ENCODE measurements at places on chromosomes 6 and 20. TPM values are rescaled to one million over a fixed set of nuclear protein-coding genes. Genes with fewer than 3 reads are reported as not detected.

GRCh38 chr20:50306478-50307423 is 116.1 kb downstream of the CEBPB start:
- DNase-seq, result no peak

The KCNG1 gene
- total RNA-seq, result 24.8 TPM

GRCh38 chr6:37612475-37612874 is 85.2 kb downstream of the MDGA1 start:
- DNase-seq, result no peak

The POPDC3 gene
- total RNA-seq, result 7.3 TPM

DNA sequence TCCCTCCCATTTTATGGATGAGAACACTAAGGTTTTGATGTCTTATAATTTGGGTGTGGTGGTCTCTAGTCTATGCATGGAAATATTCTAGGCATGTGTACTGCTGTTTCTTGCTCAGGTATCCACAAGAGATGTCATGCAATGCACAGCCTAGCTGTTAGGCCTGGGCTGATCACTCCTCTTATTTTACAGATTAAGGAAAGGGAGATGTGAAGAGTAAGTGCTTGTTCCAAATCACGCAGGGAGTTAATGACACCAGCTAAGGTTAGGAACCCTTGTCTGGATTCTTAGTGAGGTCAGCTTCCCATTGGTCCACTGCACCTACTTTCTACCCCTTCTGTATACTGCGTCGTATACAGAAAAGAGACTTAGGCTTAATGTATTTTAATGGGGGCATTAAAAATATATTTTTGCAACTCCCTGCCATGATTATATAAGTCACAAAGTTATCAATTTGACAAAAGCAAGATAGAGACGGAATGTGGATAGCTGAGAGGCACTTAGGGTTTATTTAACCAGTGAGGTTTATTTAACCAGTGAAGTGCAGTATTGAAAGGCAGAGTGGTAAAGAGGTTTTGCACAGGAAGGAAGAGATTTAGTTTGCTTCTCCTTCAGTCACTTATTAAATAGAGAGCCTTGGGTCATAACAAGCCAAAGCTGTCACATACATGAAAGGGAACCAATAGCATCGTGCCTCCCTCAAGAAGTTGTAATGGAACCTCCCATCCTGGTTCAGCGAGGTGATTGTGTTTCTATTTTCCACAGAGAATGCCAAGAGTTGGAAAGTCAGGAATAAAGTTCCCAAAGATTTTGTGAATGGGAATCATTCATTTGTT is 95.0 kb upstream of the FAM184A start:
- no peak for DNase-seq

DNA sequence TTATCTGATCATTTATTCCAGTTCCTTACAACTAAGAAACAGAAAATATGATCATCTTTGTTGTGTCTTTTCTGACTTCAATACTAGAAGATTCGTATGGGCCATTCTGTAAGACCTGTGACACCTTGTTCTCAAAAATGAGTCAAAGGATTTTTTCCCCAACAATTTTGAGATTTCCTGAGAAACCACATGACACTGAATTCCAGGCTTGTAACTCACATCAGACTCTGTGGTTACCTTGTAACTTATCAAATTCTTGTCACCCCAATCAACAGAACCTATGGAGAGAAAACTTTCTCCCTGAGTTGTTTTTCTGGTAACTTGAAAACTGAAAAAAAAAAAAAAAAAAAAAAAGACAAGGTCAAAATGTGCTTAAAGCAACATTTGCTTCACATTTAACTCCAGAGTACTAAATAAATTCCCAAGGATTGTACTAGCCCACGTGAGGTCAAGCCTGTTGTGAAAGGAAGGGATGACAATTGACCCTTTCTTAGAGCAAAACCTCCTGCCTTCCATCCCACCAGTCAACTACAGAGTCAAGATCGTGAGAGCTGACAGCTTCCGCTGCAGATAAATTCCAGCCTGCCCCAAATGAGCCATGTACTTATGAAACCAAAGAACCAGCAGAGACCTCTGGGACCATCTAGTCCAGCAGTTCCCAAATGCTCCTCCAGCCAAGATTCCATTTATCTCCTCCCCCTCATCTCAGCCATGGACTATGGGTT is 140.3 kb downstream of the TBX18 start:
- peak; percentile 68 for DNase-seq

The TNFRSF21 gene
- 19.3 TPM for total RNA-seq

GRCh38 chr6:15386756-15387112 is 140.9 kb downstream of the JARID2 start:
- DNase-seq, result no peak

The MEP1A gene
- total RNA-seq, result not detected

DNA sequence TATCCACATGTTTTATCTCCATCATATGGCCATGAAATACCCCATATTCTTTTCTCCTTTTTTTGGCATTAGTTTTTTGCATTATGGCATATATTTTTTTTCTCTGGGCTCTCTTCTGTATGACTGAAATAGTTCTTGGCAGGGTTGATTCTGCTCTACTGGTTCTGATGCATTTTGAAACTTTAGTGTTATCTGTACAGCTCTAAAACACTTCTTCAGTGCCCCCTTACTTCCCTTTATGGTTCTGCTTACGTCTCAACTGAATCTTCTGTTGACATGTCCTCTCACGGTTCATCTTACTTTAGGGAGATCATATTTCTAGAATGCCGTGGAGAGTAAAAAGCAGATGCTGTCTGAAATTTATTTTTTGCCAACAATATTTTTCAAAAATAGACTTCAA is 23.2 kb upstream of the TXNDC5 start:
- DNase-seq, result no peak

The ULBP2 gene
- total RNA-seq, result 3.1 TPM

The PAK5 gene
- total RNA-seq, result not detected

DNA sequence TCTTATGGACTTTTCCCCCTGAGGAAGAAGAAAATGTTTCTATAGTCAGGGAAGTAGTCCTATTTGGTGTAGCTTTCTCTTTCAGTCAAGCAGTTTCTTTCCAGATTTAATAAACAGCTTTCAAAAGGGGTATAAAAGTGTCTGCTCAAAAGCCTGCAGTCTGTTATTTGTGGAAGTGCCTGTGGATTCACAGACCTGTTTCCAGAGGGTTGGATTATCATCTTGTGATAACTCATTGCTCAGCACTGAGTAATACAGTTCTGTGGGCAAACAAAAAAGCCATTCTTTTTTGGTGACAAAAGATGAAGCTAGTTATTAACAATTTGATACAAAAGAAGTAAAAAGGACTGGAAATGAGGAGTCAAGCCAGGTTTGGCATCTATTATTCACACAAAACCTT is 358.2 kb upstream of the ID4 start:
- no peak for DNase-seq

DNA sequence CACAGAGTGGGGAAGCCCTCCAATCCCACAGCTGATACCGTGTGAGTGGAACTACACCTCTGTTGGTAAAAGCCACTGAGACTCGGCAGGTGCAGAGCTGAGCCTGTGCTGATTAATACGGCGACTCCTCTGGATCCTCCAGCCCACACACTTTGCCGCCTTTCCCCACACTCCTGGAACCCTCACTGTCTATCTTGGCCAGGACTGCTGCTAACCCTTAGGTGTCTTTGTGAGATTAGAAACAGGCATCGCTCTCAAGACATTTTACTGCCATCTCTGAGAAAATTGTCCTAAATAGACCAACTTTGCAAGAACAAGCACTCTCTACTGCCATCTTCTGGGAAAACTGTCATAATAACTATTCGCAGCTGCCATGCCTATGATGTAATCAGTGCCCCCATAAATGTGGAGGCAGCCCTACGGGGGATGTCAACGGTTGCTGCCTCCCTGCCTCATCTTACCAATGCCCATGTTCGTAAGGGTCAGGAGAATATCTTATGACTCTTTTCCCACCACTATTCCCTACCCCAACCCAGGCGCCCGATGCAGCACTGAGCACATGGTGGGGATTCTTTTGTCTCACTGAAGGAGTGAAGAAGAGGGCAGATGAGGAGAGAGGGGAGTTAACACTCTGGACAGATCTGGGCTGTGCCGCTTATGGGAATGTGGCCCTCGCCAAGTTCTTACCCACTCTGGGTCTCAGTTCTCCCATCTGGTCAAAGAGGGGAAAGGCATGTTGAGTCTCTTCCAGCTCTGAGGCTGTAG is 26.1 kb upstream of the KCNB1 start:
- DNase-seq, result peak; percentile 57

Measured in MCF 10A (cell line).